ENCODE measurements at places on chromosomes 16 and 17.

- DNase-seq, result no peak
These were observed 271.6 kb downstream of the C16orf95 start for GRCh38 chr16:87045466-87046216.

DNA sequence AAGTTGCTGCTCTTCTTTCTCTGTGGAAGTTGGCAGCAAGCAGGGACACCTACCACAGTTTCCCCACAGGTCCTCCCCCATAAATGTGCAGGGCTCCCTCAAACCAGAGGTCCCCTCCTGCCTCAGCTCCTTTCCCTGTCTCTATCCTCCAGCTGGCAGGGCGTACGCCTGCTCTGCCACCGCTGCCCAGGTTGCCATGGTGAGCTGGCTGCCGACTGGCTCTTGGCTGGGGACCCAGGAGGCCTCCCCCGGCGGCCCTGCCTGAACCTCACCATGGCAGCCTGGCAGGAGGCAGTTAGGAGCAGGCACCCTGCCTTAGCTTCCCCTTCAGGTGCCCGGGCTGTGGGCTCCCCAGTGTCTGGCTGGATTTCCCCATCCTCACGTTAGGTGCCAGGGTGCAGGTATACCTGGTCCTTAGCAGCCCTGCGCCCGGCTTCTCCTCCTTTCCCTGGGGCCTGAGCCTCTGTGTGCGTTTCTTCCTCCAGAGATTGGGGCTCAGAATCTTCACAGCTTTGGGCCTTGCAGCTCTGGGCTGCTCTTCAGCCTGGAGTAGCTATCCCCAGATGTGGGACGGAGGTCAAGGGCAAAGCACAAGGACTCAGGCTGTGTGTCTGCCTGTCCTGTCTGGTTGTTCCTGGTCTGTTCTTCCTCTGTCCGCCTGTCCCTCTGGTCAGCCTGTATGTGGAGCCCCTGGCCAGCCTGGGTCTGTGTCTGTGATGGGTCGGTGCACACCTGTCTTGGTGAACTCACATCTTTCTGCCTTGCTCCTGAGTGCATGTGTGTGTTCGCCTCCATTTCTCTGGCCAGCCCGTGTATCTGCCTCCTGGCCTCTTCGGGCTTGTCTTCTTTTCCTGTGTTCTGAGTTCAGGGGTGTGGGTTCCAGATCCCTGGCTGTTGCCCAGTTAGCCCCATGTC, 15.7 kb downstream of the GJD3 start:
- DNase-seq, result no peak

DNA sequence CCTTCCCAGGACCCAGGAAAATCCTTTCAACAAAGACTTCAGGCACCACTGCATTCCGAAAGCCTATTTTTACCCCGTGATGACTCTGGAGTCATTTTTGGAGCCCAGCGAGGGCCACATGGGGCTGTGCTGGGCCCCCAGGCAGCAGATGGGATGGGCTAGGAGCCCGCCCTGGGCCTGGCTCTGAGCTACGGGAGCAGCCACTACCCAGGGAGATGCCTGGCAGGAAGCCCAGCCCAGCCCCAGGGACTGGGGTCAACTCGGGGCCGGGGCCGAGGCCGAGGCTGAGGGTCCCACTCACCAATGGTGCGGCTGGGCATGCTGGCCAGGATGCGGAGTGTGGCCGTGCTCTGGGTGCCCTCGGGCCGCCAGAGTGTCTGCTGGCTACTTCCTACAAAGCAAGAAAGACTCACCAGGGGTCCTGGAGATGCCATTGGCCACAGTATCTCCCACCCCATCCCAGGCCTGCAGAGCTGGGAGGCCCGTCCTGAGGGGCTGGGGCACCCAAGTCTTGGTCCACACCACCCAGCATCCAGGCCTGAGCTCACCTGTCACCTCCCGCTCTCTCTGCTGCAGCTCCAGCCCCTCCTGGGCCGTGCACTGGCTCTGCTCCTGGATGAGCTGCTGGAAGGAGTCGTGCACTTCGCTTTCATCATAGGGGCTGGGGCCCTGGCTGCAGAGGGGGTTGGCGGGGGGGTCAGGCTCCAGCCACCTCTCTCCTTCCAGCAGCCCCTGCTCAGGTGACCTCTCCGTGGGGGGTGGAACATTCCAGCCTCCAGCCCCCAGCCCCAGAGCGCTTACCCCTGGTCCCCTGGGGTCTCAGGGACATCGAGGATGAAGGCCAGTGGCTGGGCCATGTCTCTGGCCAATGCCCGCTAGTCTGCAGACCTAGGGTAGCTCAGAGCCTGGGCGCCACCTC, 2.3 kb downstream of the TMC6 start:
- DNase-seq, result no peak

DNA sequence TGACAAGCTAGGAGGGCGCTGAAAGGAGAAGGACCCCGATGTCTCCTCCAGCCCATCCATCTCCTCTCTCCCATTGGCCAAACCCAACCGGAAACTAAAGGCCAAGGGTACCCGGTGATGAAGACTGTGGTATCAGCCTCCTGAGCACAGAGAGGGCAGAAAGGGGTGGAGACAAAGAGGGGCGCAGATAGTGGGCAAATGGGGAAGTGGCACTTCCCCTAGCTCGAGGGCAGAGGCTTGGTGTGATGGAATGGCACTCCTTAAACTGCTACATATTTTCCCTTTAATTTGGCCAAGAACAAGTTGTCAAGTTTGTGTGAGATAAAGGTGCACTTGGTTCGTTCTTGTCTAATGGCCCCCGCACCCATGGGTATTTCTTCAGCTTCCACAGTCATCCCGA, 27.8 kb downstream of the IL4R start:
- DNase-seq, result no peak

DNA sequence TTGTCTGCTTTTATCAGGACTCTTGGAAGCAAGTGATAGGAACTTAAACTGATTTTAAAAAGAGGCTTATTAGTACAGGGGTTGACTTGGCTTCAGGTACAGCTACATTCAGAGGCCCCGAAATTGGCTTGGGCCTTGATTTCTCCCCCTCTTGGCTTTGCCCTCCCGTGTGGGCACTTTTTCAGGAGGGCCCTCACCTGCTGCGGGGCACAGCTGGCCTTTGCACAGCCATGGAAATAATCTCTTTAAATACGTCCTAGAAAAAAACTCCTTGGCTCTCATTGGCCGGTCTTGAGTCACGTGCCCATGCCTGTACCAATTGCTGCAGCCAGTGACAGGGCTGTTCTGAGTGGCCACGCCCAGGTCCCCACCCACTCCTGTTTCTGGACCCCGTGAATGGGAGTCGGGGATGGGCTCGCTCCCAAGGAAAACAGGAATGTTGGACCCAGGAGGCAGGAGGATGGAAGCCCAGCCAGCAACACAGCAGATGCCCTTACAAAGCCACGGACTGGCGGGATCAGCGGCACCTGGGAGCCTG, 15.0 kb downstream of the CA5A start:
- DNase-seq, result no peak

DNA sequence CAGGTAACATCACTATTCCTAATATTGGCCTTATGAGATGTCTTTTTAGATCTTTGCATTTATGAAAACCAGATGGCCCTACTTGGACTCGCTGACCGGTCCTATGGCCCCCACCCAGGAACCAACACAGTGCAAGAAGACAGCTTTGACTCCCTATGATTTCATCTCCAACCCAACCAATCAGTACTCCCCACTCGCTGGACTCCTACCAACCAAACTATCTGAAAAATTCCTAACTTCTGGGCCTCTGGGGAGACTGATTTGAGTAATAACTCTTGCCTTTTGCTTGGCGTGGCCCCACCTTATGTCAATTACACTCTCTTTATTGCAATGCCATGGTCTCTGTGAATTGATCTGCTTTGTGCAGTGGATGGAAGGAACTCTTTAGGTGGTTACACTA, 828.9 kb downstream of the CDH11 start:
- DNase-seq, result no peak

GRCh38 chr16:49799172-49799571, 56.7 kb downstream of the ZNF423 start:
- DNase-seq, result no peak

DNA sequence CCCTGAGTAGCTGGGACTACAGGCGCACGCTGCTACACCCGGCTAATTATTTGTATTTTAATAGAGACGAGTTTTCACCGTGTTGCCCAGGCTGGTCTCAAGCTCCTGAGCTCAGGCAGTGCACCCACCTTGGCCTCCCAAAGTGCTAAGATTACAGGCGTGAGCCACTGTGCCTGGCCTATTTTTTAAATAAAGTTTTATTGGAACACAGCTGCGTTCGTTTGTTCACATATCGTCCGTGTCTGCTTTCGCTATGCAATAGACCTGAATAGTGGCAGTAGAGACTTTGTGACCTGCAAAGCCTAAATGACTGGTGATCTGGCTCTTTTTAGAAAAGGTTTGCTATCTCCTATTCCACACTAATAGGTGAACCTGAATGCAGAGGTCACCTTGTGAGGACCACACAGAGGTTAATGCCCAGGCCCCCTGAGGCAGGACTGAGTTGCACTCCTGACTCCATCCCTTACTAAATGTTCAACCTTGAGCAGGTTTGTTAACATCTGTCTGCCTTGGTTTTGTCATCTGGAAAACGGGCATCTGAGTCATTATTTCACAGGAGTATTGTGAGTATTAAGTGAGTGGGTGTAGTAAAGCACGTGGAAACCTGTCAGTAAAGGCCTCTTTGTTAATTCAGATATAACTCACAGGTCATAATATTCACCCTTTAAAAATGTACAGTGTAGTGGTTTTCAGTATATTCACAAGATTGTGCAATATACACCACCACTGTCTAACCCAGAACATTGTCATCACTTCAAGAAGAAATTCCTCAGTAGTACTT, 157.5 kb upstream of the CACNG5 start:
- DNase-seq, result no peak

DNA sequence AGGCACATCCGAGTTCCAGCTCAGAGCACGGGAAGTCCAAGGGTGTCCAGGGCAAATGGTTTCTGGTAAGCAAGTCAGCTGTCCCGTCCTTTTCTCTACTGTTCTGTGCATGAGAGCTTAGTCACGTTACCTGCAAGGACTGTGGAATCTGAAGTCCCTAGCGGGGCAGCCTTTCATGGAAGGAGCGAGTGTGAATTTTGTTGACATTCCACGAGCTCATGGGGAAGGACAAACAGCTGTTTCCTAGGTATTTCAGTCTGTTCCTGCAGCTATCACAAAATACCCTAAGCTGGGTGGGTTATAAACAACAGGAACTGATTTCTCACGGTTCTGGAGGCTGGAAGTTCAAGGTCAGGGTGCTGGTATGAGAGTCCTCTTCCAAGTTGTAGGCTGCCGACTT, 109.2 kb downstream of the SDR42E1 start:
- DNase-seq, result no peak

- DNase-seq, result no peak
These were observed 221.8 kb upstream of the CDH5 start for GRCh38 chr16:66144641-66145040.

GRCh38 chr16:66948134-66948836, 12.8 kb upstream of the CES3 start:
- no peak for DNase-seq

DNA sequence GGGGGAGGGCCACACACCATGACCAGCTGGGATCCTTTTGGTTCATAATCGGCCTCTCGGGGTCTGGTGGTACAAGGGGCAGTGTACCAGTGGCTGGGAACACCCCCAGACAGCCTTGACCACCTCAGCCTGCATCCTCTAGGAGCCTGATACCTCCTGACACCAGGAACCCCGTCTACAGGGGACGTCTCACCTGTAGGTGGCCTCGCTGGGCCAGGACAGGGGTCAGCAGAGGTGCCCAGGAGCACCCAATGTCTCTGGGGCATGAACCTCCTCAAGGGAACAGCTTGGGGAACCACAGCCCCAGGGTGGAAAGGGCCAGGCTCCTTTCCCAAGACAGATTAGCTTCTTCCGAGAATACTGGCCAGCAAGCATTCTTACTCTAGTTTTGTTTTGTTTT, 2.5 kb upstream of the METRNL start:
- DNase-seq, result no peak

- DNase-seq, result no peak
These were observed 36.0 kb downstream of the ITFG1 start for GRCh38 chr16:47424846-47425245.

DNA sequence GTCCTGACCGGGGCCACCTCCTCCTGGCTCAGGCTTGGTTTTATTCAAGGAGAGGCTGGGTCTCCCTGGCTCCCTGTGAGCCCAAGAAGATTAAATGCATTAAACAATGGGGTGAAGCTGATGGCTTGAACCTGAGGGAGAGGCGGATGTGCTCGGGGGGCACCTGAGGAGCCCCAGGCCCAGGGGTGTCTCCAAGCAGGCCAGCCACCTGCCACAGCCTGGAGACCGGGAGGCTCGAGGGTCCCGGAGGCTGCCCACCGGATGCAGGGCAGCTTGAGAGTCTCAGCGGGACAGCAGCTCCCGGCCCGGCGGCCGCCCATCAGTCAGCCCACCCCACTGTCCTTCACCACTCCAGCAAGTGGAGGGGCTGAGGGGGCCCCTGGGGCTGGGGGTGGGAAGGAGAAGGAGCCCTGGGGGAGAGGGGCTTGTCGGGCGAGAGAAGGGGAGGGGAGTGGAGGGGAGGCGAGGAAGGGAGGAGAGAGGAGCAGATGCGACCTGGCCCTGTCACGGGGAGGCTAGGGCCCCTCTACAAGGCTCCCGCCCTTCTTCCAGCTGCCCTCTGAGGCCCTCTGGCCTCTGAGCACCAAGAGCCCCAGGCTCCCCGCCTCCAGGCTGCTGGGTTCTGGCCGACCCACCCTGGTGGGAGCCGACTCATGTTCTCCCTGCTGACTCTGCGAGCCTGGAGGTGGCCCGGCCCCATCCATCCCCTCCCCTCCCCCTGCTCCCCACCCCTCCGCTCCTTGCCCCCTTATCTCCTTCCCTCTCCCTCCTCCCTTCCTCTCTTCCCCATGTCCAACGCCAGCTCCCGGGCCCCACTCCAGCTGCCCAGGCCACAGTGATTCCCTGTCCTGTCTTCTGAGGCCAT, 13.2 kb downstream of the CD7 start:
- no peak for DNase-seq

DNA sequence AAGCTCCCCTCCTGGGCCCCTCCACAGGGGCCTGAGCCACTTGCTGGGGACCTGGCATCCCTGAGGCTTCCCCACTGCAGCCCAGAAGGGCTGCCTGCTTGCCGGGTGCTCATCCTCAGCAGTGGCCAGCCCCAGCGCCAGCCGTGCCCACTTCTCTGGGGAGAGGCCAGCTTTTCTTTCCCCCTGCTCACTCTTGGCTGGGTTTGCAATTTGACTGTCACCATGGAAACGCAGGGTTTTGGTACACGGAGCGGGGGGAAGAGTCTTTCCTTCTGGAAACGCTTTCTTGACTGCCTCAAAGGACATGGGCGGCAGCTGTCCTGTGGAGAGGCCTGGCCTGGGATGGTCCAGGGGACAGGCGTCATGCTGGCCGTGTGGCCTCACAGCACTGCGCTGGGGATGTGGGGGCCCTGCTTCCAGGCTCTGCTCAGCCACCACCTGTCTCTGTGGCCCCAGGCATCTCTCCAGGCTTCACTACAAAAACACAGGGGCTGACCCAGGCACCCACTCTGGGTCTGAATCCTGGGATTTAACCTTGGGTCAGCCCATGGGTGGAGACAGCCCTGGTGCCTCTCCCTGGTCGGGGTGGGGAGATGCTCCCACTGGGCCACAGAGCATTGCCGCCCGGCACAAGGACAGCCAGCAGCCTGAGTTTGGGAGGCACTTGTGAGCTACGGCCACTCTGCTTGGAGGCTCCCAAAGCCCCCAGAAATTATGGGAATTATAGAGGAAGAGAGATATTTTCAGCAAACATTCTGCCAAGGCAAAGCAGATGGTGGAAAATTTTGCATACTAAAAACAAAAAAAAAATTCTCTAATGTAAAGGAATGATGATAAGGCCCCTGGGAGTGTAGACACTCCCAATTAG, 45.9 kb upstream of the DOC2B start:
- no peak for DNase-seq

- DNase-seq, result no peak
These were observed at the start of gene NEURL4 for GRCh38 chr17:7328840-7329373. NEURL4 (minus strand) TSS chr17:7329335; CDS start chr17:7329312, 23 bp downstream.

Measured in activated CD8-positive, alpha-beta memory T cell treated with anti-CD3 and anti-CD28 coated beads, Interleukin-2, amount 50 U/mL, for 4 hours (primary cell).